ENCODE measurements at places on chromosomes 3 and 15. TPM values are rescaled to one million over a fixed set of nuclear protein-coding genes. Genes with fewer than 3 reads are reported as not detected.

GRCh38 chr15:58522391-58522790 lies 90.6 kb downstream of the LIPC start:
- ATAC-seq = peak; percentile 35

DNA sequence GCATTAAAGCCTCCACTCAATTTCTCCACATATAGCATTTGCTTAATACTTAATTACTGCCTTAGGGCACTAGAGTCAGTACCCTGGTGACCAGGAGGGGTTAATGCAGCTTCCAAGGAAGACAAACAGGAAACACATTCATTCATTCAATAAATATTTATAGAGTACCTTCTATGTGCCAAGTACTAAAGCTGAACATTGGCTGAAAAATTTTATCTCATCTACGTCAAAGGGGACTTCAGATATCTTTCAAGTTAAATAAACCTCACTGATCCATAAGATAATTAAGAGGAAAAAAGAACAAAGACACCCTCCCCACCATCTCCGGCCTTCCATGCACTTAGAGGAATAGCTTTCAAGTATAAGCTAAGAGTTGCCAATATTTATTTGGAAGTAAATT lies 156.9 kb upstream of the PRICKLE2 start:
- ATAC-seq = no peak

GRCh38 chr15:77573802-77574201 lies 58.9 kb downstream of the LINGO1 start:
- no peak for ATAC-seq

DNA sequence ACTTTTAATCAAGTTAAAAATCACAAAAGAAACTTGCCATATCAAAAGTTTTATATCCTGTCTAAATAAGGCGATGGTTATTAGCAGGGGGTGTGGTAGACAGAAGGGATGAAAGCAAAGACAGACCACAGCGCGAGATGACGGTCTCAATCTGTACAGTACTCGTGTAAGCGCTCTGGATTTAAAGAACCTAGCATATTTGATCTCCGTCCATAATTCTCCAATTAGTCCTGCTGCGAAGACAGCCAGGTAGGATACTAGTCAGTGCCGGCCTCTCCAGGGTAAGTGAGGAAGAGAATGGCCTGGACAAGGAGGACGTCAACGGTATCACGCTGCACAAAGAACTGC lies 701 bp downstream of the SGO1 start:
- no peak for ATAC-seq

- ATAC-seq = no peak
Measured at GRCh38 chr3:51986010-51986947, 2.9 kb downstream of the ACY1 start.

DNA sequence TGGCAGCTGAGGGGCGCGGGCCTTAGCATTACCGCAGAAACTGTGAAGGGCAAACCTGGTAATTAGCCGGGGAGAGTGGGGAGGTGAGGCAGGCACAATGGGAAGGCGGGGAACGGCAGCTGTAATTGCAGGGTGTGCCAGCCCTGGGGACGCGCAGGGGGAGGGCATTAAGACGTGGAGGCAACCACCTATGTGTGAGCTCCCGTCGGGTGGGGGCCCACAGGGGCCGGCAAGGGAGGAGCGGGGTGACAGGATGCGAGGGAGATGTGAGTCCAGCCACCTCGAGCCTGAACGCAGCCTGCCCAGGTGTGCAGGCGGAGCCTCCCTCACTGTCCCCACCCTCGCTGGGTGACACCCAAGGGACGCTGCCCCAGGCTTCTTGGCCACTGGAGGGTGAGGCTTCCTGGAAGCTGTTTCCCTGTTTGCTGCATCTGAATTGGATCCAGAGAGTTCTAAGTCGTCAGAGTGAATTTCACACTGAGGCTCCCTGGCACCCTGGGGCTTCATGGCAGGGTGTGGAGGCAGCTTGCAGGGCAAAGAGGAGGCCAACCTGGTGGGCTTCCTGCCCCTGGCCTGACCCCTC lies 130.6 kb upstream of the MEF2A start:
- no peak for ATAC-seq

- peak; percentile 79 for ATAC-seq
Measured at GRCh38 chr15:76987896-76988860, 6.7 kb upstream of the PSTPIP1 start.

DNA sequence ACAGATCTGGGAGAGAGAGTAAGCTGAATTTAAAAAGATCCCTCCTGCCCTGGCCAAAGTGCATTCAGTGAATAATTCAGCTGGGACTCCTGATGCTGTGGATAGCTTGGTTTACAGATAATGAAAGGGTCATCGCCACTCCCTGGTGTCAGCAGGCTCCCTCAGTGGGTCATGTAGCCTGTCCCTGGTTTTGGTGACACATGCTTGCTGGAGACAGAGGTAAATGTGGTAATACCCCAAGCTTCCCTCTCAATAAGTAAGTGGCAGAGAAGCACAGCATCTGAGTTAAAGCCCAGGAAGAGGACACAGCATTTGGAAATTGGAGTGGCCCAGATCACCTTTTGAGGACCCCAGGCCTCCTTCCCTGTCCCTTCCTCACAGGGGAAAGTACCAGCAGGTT lies 1.8 kb downstream of the TMEM115 start:
- no peak for ATAC-seq

- ATAC-seq = no peak
Measured at GRCh38 chr3:43858294-43858701, 167.6 kb downstream of the ABHD5 start.

- peak; percentile 66 for ATAC-seq
Measured at GRCh38 chr3:12875857-12876836, 34.8 kb upstream of the RPL32 start.

DNA sequence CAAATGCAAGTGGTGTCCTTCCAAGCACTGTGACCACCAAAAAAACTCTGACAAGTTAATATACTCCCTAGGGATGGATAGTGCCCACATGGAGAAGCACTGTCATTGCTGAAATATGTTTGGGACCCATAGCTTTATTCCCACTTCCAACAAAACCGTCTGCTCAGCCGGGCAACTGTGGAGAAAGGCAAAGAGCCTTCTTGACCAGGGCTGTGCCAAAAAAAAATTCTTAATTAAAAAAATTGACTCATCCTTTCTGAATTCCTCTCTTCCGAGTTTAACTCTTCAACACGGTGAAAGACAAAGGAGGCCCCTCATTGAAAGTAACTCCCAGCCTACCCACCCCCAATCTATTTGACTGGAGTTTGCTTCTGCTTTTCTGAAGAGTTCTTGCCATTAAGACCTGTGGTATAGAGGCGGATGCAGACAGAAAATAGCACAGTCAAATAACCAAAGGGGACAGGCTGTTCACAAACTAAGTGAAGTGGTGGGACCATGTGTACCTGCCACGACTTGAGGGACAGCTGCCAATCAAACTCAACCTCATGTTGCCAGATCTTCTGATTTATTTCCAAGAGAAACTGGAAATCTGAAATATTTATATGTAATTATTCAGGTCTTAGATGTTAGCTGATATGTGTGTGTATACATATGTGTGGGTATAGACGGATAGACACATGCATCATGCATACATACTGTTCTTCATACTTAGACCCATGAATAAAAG lies 135.4 kb upstream of the PFN2 start:
- ATAC-seq = no peak

GRCh38 chr3:166879661-166880060 lies 500.4 kb downstream of the ZBBX start:
- no peak for ATAC-seq

- ATAC-seq = no peak
Measured at GRCh38 chr3:176615826-176616225, 581.5 kb downstream of the TBL1XR1 start.

DNA sequence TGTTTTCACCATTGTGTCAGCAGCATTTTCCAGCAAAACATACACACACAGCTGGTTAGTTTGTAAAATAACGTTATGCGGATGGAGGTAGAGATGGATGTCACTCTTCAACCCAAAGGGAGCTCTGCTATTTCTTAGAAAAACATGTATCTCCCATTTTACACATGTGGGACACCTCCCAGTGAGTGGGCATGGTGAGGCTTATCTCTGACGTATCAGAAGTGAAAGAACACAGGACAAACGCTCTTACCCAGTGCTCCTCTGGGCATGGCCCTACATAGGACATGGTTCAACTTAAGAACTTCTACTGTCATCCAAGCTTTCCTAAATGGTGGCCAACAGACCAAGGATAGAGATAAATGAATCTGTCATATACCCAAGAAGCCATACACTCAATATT lies 2.1 kb downstream of the FAM240A start:
- no peak for ATAC-seq

DNA sequence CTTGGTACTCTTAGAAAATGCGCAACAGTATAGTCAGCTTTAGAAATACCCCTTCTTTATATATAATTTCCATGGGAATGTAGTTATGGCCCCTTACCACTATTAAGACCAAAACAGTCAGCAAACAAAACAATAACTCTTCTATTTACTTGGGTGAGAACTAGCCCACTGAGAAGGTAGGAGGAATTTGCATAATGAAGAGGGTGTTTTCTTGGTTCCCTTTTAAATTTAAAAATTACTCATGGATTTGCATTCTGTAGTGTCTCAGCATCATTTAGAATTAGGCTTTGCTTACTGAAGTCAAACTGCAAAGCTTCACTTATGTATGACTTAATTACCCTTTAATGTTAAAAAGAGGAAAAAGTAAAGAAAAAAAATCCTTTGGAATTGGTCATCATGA lies 350.8 kb downstream of the PTPRG start:
- ATAC-seq = no peak

DNA sequence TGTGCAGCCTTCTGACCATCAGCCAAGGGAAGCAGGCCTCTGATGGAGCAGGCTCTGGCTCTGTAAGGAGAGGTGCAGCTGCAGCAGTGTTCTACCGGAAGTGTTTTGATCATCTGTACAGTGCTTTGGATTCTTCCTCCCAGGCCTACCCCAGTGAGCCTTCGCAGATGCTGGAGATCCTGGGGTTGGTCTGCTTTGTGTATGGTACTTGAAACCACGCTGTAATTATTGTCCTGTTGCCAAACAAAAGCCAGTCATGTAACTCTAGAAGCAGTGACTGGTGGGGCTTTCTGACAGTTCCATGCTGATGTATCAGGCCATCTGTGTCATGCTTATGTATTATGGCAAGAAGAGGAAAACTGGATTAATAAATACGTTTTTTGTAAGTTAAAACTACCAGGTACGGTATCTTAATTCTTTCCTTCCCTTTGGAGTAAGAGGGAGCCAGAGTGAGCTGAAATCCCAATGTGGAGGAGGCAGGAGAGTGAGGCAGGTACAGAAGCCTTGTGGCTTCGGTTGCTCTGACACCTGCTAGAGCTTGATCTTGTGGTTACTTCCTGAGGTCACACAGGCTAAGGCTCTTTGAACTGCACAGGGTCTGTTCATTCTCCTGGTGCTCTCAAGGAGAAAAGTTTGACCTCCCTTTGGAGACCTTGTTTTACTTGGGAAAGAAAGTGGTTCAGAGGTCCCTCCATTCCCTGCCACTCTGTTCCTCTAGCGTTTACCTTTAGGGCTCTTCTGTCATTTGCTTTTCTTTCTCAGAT lies 3.7 kb downstream of the TMEM42 start:
- no peak for ATAC-seq

Gene ACKR4
- 3.2 TPM for total RNA-seq

Gene VILL
- total RNA-seq = 7.5 TPM

Gene NCKIPSD
- 32.5 TPM for total RNA-seq

Gene TIPIN
- total RNA-seq = 2.9 TPM

Gene CCDC33
- total RNA-seq = not detected

Gene GLDN
- 3.7 TPM for total RNA-seq

Gene EPHB1
- total RNA-seq = 5.7 TPM

Gene WDR93
- total RNA-seq = 0.15 TPM

Gene TUBGCP4
- total RNA-seq = 12.7 TPM

Gene SLC22A13
- total RNA-seq = 1.3 TPM

Gene EIF2B5
- total RNA-seq = 48.9 TPM

Gene MYO5C
- total RNA-seq = 12.3 TPM

Gene CACNA2D2
- total RNA-seq = 0.54 TPM

Measured in gastroesophageal sphincter (tissue), 4 donors.